ENCODE measurements at places on chromosomes 12 and 14.
A peak's percentile ranks its signal among the peaks of the same experiment; 100 is the strongest.

DNA sequence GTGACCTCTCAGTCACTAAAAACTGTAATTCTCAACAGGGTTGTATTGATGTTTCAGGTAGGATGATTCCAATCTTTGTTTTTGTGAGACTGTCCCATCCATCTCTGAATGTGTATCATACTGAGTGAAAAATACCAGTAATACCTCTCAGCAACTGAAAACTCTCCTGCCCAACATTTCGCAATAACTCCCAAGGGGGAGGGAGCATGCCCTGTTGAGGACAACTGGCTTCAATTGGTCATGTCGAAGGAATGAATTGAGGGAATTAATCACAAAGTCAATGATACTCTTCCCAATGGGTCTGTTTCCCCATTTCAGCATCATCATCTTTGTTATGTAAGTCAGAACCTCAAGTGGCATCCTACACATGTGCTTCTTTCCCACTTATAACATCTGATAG, 102.4 kb upstream of the E2F7 start:
- peak; percentile 55 for DNase-seq

- peak; percentile 78 for DNase-seq
These were observed 28.1 kb downstream of the MSRB3 start for GRCh38 chr12:65306366-65307168.

GRCh38 chr12:107349008-107349747, 255.8 kb upstream of the CRY1 start:
- no peak for DNase-seq

GRCh38 chr14:87108726-87109125, 884.3 kb downstream of the GALC start:
- peak; percentile 85 for DNase-seq

- no peak for DNase-seq
These were observed 845 bp downstream of the TMEM132C start for GRCh38 chr12:128267651-128268378.

GRCh38 chr12:53299454-53300180, at the start of gene MYG1:
Gene MYG1, plus strand, starts transcription at chr12:53299695. Its CDS starts 43 bp downstream, at chr12:53299738.
- peak; percentile 89 for DNase-seq

DNA sequence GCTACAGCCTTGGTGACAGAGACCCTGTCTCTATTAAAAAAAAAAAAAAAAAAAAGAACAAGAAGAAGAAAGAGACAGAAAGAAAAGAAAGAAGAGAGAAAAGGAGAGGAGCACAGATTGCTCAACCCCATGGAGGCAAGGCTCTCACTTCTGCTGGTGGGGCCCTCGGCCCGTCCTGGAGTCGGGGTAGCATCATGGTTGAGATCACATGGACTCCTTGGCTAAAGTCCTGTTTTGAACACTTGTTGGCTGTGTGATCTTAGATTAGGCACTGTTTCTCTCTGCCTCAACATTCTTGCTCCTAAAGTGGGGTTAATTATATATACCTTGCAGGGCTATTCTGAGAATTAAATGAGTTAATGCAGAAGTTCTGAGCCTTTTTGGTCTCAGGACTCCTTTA, 207.7 kb downstream of the CACNA1C start:
- DNase-seq, result no peak

DNA sequence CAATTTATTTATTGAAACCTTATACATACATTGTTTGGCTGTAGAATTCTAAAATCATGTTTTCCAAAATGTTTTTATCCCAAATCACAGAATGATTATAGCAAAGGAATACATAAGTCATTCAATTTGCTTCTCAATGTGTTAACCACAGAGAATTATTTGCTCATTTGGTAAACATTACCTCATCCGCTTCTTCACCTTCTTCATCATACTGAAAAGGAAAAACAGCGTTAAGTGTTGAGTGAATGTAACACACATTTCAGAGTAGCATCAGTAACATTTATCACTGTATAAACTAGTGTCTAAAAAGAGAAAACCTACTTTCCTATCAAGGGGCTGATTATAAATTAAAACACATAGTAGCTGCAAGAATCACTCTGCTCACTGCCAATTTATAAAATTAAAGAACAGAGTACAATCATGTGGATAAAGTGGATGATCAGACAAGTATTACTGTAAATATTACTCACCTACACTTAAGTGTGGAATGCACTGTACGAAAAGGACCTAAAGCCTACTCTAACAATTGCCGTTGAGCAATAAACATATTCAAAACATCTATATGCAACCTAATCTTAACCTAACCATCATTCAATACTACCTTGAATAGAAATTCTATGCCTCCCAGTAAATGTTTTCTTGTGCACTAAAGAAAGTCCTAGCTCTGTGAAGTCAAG, 18.1 kb upstream of the PHLDA1 start:
- DNase-seq, result no peak
